ENCODE measurements at places on chromosomes 11 and 22.
A peak's percentile ranks its signal among the peaks of the same experiment; 100 is the strongest.

- no peak for DNase-seq
These were observed 8.7 kb downstream of the SPTBN2 start for GRCh38 chr11:66720223-66720898.

GRCh38 chr22:36008565-36008964, 20.1 kb downstream of the RBFOX2 start:
- no peak for DNase-seq

DNA sequence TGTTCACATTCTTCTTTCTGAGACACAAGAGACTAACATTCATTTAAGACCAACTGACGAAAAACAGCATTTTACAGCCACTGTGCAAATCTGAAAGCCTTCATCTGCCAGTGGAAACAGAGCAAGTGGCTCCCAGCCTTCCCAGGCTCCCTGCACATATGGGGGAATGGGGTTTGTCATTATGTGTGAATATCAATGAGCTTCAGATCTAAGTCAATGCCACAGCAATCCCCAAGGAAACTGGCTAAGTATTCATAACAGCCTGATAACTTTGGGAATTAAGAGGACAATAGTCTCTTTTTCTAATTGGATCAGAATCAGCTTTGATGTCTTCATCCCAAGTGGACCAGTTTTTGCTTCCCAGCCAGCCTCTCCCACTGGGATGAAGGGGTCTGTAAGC, 66.9 kb downstream of the ABTB2 start:
- no peak for DNase-seq

DNA sequence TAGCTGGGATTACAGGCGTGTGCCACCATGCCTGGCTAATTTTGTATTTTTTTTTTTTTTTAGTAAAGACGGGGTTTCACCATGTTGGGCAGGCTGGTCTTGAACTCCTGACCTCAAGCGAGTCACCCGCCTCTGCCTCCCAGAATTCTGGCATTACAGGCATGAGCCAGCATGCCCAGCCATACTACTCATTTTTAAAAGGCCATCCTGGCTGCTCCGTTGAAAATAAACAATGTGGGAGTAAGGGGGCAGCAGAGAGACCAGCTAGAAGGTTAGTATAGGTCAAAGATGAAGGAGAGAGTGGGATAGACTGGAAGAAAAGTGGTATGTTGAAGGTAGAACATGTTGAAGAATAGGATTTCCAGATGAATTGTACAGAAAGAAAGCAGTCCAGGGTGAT, 17.6 kb upstream of the LIN7C start:
- no peak for DNase-seq

- DNase-seq, result no peak
These were observed 120.5 kb downstream of the BBOX1 start for GRCh38 chr11:27161071-27161470.

GRCh38 chr11:21173476-21173875, 504.1 kb downstream of the NELL1 start:
- peak; percentile 20 for DNase-seq

GRCh38 chr11:75055511-75055910, 41.2 kb downstream of the OR2AT4 start:
- DNase-seq, result no peak

DNA sequence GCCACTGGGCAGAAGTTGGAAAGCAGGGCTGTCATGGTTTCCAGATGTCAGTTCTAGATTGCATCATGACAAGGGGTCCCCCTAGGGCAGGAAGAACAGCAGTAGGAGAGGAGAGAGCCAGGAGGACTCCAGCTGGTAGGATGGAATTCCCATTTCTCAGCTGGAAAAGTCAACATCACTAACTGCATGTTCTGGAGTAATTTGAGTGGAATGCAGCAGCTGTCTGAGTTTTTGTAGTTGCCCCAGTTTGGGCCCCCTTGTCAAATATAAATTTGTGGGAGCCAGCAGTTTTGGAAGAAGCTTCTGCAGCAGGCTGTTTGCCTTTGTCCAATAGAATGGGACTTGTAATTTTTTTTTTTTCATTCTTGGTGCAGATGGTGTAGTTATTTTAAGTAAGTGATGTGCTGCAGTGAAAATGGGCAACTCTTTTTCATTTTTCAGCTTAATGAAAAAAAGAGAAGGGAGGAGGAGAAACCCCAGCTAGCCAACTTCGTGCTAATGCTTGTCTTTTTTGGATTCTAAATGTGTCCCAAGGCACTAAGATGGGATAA, 86.9 kb downstream of the LDLRAD3 start:
- DNase-seq, result peak; percentile 75

DNA sequence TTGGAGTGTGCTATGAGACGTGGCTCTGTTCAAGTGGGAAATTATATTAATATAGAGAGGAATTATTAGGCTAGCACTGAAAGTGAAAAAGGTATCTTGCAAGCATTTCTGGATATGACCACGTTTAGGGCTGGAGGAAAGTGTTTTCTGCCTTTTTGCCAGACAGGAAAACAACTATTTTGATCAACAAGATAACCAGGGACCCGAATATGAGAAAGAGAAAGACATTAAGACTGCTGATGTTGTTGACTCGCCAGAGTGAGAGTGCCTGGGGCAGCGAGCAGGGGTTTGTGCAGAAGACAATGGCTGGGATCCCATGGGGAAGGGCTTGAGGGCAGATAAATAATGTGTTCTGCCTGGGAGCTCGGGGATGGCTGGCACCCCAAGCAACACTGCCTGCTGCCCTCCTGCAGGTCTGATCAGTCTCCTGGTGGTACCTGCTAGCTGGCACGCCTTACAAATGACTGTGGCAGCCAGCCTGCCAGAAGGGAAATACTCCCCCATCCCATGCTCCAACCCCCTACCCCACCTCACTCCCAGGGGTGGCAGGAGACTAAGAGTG, 23.1 kb upstream of the CHST1 start:
- DNase-seq, result no peak

GRCh38 chr11:47378836-47379170, 456 bp upstream of the SPI1 start:
- DNase-seq, result no peak

DNA sequence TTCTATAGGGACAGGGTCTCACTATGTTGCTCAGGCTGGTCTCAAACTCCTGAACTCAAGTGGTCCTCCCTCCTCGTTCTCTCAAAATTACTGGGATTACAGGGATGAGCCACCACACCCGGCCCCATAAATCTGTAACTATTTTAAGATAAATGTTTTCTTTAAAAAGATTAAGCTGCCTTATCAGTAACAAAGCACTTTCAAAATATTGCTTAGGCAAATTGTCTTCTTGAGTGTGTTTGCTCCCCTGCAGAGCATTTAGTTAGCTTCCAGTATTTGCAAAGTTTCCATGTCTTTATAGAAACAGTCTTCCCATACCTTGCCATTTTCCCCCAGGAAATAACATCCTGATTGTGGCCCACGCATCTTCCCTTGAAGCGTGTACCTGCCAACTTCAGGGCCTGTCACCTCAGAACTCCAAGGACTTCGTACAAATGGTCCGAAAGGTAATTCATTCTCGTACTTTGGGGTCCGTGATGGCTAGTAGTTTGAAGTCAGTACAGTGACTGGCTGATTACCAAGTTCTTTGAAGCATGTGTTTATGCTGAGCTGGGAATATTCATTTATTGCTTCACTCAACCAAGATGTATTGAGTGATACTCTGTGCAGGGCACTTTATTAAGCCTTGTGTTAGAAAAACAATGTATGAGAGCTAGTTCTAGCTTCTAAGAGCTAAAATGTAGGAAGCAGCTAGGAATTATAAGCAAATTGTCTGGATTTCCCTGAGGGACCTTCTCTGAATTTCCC, 30.4 kb upstream of the CRTAM start:
- no peak for DNase-seq
